AG04450 (cell line): ENCODE measurements at places on chromosomes 4 and X.

DNA sequence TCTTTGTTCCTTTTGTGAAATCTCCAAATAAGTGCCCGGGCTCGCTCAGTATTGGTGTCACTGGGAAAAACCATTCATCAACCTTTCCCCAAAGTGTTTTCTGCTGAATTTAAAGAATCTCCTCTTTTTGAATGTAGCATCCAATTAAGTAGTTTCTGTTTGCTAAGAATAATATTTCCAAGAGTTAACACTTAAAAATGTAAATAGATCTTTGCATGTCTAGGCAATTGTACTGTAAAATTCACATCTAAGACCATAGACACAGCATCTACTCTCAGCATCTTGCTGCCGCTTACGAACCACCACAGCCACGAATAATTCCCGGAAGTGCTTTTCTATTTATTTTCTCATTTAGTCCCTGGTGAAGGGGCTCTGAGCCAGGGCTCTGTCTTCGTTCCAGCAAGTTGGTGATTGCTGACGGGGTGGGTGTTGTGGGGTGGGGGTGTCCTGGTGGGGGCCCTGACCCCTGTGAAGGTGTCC lies 1.4 kb downstream of the NSG1 start:
- no peak for DNase-seq

- DNase-seq: no peak
Observed at GRCh38 chrX:12446342-12447075, 308.2 kb downstream of the FRMPD4 start.

DNA sequence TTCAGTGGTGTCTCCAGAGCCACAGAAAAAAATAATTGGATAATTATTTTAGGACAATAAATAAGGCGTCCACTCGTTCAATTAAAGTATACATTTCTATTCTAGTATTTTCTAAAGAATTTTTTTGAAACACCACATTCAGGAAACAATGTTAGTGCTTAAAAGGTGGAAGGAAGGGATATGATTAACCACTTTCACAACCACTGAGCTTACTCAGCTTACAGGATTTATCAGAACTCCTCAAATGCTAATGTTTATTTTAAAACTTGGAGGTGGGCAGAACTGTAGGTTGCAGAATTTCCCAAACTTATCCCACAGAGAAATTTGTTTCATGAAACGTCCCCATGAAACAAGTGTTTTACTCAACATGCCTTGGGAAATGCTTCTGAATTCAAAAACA lies 54.3 kb upstream of the MAGEB2 start:
- DNase-seq: no peak

GRCh38 chr4:186298031-186298647 lies 32.1 kb downstream of the F11 start:
- no peak for DNase-seq

DNA sequence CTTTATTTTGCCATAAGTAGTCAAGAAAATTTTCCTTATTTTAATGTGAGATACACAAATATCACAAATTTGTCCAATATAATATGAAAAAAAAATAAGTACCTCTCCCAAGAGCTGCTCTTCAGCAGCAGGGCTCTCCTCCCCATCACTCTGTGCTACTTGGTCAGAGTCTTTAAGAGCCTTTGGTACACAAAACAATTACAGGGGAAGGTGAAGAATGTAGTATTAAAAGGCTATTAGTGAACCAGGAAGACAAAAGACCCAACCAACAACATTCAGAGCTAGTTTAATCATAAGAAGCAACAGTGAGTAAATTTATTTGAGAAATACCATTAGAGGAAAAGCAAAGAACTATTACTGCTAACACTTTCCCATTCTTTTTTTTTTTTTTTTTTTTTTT lies 29.4 kb downstream of the SEC31A start:
- DNase-seq: no peak

GRCh38 chrX:130267956-130268448 lies 697 bp downstream of the ZNF280C start:
- no peak for DNase-seq

GRCh38 chrX:11611965-11612364 lies 53.8 kb downstream of the ARHGAP6 start:
- DNase-seq: no peak

GRCh38 chrX:99371976-99372595 lies 1038.0 kb downstream of the PCDH19 start:
- no peak for DNase-seq

DNA sequence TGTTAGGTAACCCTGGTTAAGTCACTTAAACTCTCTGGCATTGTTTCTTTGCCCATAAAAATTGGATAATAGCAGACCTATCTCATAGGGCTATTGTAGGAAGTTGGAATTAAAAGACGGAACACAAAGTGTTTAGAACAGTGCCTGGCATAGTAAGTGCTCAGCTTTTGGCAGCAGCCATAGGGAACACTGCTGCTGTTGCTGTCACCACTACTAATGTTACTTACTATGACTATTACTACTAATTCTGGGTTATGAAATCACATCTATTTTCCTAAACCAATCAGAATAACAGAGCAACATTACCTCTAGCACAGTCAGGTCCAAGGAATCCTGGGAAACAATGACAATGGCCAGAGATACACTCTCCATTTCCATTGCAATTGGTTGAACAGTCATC lies 300.0 kb downstream of the SH2D1A start:
- DNase-seq: no peak

- DNase-seq: no peak
Observed at GRCh38 chrX:131907488-131908314, 115.4 kb upstream of the STK26 start.

- no peak for DNase-seq
Observed at GRCh38 chrX:152871260-152871659, 26.6 kb upstream of the ZNF185 start.

DNA sequence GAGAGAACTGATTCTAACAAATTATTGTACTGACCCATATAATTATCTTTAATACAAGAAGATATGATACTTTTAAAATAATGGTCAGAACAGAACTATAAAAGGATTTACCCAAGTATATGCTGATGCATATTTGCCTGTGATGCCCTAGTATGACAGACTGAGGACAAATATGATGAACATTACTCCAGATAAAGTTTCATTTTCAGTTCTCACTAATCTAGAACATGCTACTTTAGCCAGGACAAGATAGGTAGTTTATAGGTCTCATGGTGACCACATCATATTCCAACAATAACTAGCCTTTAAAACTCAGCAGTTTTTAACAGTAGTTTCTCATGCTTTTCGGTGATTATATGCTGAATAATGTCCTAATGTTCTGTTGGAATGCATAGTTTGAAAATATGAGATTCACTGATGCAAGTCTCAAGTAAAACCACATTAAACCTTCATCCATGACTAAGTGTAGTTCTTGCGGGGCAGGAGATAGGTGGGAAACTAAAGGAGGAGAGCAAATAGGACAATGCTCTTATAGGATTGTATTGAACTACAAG lies 295.2 kb upstream of the AGA start:
- no peak for DNase-seq

DNA sequence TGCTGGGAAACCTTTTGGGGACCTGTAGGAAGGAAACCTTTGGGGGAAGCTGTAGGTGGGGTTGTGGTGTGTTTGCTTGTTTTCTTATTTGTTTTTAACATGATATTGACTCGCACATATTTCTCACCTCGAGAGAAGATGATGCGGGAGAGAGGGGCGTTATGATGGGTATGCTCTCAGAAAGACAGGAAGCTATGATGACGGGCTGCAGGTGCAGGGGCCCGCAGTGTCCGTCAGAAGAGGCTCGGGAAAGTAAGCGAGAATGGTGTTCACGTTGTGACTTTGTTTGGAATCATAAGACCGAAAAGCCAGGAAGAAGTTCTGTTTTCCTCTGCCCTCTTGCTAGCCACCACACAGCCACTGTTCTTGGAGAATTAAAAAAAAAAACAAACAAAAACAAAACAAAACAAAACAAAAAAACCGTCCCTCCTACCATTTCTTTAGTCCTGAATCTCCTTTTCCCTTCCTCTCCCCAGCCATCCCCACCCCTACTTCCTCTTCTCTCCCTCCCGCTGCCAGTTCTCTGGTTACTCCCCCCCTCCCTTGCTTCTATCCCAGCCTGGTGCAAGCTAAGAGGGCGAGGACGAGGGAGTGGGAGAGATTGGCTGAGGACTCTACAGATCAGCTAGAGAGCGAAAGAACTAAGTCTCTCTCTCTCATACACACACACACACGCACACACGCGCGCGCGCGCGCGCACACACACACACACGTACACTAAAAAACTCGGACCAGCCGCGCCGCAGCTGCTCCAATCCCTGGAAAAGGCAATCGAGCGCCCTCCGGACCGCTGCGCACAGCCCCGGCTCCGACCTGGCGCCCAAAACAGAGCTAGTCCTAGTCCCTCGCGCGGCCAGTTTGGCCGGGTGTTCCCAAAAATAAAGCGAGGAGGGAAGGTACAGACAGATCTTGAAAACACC lies at the start of gene BMP3:
Gene BMP3 (plus strand): TSS at position 648 of the 920 bp plus-strand sequence. CDS start 577 bp downstream, outside the sequence.
- DNase-seq: no peak

- peak; percentile 3 for DNase-seq
Observed at GRCh38 chr4:5460106-5460801, 248.1 kb downstream of the EVC2 start.

DNA sequence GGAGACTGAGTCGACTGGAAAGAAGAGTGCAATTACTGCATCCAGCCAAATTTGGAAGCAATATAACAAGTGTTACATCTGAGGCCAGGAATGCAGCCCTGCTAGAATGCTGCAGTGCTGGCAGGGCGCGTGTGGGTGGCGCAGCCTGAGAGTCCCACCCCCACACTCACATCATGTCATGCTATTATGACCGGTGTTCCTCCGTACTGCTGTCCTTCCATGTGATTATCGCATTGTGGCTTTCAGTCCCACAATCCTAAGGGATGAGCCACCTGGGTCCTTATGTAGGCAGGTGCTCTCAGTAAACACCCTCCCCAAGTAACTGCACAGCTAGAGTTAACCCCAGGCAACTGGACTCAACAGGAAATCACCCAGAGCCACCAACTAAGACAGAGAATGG lies 122.6 kb upstream of the CPEB2 start:
- no peak for DNase-seq

- no peak for DNase-seq
Observed at GRCh38 chr4:8710946-8711345, 118.4 kb downstream of the CPZ start.

DNA sequence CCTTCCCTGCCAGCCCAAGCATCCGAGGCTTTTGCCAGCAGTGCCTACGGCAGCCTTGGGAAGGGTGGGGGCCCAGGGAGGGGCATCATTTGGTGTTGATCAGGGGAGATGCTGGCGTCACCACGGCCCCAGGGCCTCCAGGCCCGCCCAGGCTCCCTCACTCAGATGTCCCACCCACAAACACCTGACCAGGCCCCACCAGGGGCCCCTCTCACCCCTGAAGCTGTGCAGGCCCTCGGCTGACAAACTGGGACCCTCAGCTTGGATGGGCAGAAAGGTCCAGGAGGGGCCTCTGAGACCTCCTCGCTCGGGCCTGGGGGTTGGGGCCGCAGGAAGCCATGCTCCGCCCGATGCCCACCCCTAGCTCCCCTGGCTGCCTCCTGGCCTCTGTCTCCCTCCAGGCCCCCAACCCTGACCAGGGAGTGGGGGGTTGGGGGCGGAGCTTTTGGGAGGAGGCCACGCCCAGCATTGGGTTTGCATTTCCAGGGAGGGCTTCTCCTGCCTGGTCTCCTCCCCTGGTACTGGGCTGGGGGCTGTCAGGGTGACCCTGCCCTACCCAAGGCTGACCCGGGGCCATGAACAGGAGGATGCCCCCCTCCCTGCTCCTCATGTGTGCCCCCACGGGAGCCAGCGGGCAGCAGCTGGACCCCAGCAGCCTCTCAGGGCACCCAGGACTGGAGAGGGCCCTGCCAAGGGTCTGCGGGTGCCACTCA lies 33.4 kb upstream of the SPON2 start:
- DNase-seq: no peak

GRCh38 chrX:43741843-43742573 lies 85.9 kb downstream of the MAOA start:
- DNase-seq: no peak

DNA sequence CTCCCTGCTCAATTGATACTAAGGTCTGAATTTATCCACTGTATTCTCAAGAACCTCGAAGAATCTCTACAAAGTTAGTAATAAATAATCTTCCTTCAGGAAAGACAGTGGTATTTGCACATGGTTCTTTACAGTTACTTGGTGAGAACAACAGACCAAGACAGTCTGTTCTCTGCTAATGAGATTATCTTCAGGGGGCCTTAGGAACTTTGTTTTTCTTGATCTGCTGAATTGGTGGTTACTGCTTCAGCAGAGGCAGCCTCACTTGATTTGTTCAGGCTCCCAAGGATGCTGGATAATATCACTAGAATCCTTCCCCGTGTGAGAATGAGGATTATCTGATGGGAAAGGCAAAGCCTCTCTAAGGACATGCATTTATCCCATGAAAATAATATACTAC lies 64.8 kb downstream of the CBR4 start:
- DNase-seq: no peak

DNA sequence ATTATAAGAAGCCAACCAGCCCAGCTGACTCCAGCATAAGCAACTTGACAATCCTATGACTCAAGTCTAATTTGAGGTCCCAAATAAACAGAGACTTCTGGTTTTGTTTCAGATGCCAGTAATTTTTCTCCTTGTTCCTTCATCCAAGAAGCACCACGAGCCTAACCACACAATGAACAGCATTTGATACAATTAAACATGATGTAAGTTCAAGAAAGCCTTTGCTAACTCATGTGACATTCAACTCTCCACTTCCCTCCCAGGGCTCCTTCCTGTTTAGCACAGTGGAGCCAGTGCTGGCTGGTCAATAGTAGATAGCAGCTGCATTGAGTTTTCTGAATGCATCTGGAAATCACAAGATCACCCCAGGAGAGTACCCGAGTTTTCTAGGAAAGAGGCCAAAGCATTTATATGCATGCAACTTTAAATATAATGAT lies 206.3 kb downstream of the ARHGAP24 start:
- peak; percentile 34 for DNase-seq

- no peak for DNase-seq
Observed at GRCh38 chr4:141121768-141122454, 11.4 kb downstream of the RNF150 start.

GRCh38 chrX:22629105-22629725 lies 356.5 kb downstream of the CBLL2 start:
- peak; percentile 21 for DNase-seq

DNA sequence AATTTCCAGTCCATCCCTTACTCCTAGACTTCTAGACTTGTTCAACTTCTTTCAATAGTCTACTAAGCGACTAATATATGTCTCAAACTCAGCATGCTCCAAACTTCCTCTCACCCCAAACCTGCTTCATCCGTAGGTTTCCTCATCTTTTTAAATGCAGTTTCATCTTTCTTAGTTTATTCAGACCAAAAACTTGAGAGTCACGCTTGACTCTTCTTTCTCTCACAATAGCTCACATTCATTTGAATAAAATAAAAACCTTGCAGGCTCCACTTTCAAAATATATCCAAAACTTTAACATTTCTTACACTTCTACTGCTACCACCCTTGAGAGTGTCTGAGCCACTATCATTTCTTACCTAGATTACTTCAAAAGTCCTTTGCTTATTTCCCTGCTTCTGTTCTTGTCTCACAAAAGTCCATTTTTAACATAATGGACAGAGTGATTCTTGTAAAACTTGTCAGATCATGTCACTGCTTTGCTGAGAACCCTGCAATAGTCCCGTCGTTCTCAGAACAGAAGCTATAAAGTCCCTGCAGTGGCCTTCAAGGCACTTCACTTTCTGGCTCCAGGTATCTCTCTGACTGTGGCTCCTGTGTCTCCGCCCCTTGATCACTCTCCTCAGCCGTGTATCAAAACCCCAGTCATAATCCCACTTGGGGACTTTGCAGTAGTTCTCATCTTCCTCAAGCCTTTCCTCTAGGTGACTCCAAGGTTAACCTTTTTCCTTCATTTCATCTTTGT lies 167.6 kb downstream of the ARHGAP24 start:
- DNase-seq: no peak
